ENCODE measurements at places on chromosomes 7 and 10.

DNA sequence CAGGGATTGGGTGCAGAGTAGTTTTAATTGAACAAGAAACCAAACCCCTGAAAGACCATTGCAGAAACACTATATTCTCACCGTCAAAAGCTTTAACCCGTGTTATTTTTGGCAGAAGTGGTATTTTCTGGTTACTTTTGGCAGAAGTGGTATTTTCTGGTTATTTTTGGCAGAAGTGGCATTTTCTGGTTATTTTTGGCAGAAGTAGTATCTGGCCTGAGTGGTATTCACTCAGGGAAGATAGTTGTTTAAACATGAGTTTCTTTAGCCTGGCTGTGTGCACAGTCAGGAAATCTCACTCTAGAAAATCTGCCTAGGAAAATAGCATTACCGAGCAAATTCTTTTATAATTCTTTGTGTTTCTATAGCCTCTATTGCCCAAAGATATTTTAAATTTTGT lies 322.7 kb downstream of the GFRA1 start:
- DNase-seq: no peak

- no peak for DNase-seq
These were observed 116.5 kb upstream of the EEPD1 start for GRCh38 chr7:36036590-36036989.

DNA sequence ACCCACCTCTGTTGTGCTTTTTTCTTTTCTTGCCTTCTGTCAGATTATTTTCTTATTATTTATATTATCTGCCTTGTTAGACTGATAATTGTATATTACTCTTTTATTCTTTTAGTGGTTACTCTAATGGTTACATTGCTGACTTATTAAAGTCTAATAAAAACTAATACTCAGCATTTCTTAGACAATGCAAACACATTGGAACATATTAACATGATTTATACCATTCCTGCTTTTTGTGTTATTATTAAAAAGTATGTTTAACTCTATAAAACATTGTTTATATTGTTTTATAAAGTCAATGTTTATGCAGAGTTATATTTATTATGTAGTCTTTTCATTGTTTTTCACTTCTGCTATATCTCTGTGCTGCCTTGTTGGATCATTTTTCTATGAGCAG lies 68.0 kb upstream of the CACNA2D1 start:
- DNase-seq: no peak

GRCh38 chr7:23205909-23206767 lies 24.3 kb downstream of the NUP42 start:
- DNase-seq: peak; percentile 20

DNA sequence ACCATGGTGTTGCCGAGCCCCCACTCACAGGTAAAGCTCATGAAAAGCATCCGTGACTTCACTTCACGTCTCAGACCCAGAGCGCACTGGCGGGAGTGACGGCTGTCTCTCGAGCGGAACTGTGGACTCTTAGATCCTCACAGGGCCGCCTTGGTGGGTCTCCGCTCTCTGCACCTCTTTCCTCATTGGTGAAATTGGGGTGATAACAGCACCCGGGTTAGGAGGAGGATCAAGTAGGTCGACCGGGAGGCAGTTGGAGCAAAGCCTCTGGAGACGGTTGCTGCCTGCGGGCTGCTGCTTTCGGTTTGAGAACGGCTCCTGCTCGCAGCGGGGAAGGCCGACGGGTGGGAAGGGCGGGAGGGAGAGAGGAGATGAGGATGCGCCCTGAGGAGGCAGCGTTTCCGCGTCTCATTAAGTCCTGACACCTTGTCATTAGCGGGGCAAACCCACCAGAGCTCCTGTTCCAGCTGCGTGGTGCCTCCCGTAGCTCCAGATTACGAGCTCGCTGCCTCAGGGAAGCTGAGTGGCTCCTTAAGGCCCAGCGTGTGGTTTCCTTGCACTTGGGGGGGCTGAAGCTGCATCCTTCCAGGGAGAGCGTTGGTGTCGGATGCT lies 51.9 kb upstream of the CFAP46 start:
- DNase-seq: no peak

- DNase-seq: peak; percentile 84
These were observed 495.8 kb downstream of the PARD3 start for GRCh38 chr10:34319197-34319846.

GRCh38 chr7:1176891-1177373 lies 16.9 kb upstream of the ZFAND2A start:
- DNase-seq: no peak

- DNase-seq: no peak
These were observed 199.3 kb downstream of the PLXNA4 start for GRCh38 chr7:132377015-132377414.

DNA sequence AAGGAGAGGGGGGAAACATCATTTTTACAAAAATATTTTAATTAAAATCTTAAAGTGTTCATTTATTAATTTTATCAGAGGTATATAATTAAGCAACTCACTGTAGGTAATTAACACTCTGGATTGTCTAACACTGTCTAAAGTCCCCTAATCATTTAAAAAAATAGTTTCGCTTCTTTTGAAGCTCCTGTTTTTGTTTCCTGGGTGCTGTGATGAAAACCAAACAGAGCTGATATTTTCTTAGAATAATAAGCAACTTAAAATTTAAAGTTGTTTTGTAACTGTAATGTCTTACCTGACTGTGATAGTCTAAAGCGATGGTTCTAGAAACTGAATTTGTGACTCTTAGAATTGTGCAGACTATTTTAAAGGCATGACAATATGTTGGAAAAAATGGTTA lies 961.0 kb downstream of the GATA3 start:
- DNase-seq: no peak

DNA sequence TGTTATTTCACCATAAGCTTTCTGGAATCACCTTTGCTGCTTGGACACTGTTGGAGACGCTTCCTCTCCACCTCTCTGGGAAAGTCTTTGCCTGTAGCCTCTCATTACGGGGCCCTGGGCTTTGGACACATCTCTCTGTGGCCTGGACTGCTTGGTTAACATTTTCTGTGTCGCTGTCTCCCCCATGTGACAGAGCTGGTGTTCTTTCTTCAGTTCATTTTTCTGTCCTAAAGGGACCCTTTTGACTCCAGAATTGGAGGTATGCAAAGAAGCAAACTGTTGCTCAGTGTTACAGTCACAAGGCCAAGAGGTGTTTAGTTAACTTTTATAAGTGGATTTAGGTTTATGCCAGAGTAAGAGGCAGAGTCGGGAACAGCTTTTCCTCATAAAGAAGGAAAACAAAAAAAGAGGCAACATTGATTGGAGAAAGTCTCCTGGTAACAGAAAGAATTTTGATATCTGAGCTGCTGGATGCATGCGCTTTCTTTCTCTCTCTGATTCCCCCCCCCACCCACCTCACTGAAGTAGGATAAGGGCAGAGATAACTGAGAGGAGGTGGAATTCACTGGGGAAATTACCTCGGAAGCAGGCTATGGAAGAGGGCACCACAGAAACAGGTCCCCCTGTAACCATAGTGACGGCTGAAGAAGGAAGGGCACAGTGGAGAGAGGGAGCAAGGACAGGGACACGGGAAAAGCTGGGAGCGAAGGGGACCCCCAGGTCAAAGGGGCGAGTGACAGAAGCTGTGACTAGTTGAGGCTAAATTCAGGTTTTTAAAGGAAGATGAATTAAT lies 57.8 kb downstream of the LGI1 start:
- no peak for DNase-seq

GRCh38 chr7:5077740-5078139 lies 32.1 kb downstream of the RBAK start:
- peak; percentile 35 for DNase-seq

DNA sequence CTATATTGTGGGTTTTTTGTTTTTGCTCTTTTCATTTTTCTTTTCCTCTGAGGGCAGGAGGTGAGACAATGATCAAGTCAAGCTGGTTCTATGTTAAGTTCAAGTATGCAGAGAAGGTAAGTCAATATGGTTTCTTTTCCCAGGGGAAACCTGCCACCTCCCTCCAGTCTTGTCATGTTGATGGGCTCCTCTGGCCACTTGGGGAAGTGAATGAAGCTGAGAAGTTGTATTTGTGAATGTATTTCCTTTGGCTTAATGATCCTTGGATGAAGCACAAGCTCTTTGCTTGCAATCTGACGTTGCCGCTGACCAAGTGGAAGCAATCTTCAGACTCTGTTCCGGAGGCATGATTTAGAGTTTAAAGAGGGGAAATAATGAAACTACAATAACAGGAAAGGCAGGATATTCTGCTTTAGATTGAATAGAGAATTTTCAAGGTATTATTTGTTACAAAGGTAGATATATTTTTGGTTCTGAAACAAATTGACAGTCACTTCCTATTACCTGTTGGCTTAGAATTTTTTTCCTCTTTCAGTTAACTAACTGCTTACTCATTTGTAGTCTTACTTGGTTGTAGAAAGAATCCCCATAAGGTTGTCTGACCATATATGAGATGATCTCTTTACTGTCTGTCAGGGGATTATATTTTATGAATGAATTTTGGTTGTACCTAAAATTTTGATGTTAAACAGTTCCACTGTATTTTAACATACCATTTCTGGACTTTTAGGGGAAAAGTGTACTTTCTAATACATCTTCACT lies 369.6 kb downstream of the AUTS2 start:
- no peak for DNase-seq

GRCh38 chr10:62422068-62422590 lies 48.0 kb downstream of the ZNF365 start:
- DNase-seq: no peak

DNA sequence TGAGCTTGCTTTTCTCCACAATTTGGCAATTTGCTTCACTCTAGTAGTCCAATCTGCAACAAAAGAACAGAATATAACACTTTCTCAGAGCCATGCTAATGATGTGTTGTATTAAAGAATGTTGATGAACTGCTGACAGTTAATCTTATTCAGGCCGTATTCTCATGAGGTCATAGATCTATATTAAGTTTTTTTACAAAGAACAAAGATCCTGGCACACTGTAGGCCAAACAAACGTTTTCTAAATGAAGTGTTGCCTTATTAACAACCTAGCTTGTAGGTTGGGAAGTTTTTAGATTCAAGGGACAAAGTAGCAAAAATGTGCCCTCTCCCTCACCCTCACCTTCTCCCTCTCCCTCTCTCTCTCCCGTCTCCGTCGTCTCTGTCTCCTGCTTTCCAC lies 6.8 kb downstream of the HILPDA start:
- no peak for DNase-seq

GRCh38 chr10:31350891-31351290 lies 31.9 kb downstream of the ZEB1 start:
- no peak for DNase-seq

- no peak for DNase-seq
These were observed 138.1 kb downstream of the RELN start for GRCh38 chr7:103851357-103851756.

DNA sequence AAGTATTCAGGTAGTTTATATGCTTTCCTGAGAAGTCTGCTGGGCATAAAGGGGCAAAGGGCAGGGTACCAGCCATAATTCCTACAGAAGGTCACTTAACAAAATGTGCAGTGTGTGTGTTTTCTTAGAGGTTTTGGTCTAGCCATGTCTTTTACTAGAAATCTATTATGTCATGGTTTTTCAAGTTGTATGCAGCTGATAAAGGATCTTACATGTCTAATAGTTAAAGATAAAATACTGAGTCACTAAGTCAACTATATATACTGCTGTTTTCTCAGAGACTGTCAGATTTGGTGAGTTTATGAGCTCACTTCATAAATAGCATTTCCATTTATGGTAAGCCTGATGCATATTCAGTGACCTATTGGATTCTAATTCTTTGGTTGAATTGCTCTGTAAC lies 7.7 kb downstream of the CASP2 start:
- DNase-seq: no peak

DNA sequence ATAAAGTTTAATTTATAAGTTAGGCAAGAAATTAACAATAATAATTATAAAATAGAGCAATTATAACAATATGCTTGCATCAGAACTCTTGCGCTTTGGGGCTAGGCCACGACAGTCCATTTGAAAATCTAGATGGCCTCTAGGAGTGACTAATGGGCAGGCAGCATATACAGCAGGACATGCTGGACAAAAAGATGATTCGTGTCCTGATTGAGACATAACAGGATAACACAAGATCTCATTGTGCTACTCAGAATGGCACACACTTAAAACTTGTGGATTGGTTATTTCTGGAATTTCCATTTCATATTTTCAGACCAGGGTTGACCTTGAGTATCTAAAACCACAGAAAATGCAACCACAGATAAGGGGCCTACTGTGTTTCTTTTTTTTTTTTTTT lies 27.5 kb downstream of the CTNNA3 start:
- DNase-seq: no peak

GRCh38 chr7:148079206-148080080 lies 511.1 kb upstream of the C7orf33 start:
- no peak for DNase-seq

GRCh38 chr7:103569621-103570305 lies 123.8 kb upstream of the SLC26A5 start:
- no peak for DNase-seq

- DNase-seq: peak; percentile 22
These were observed 2.7 kb upstream of the MUC17 start for GRCh38 chr7:101017064-101017777.

GRCh38 chr7:121945480-121946236 lies 72.7 kb downstream of the PTPRZ1 start:
- no peak for DNase-seq

- no peak for DNase-seq
These were observed 51.3 kb downstream of the TCAF1 start for GRCh38 chr7:143850682-143851081.

Measured in NCI-H1105 (cell line).